ENCODE measurements at places on chromosomes 11 and 22.
A peak's percentile ranks its signal among the peaks of the same experiment; 100 is the strongest.

DNA sequence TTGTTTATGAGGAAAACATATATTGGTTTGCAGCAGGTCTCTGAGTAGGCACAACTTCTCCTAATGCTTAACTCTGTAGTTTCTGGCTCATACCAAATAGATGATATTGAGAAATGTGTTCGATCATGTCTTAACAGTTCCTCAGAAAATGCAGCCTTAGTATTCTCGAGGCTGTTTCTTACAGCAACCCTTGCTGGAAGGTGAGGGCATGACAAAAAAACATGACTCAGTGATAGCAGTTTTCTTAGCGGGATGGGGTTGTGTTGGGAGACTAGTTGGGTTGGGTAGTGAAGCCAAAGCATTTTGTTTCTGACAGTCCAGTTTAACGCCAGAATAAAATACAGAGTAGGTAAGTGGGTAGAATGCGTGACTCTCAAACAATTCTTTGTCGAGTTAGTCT lies 94.7 kb upstream of the PARVA start:
- no peak for DNase-seq

DNA sequence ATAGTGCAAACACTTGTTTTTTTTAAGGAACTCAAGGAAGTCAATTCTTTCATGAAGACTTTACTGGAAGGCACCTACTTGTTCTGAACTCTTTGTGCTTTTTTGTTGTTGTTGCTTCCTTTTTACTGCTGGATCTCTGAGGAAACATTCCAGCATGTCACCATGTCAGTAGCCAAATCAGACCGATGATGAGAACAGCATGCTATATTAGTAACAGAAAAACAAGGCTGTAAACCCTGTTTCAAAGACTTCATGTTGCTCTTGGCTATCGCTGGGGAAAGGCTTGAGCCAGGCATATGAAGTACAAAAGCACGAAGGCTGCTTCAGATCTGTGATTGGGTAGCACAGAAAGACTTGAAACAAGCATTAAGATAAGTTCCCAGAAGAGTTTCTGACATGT lies 125.6 kb upstream of the SLC5A12 start:
- DNase-seq, result no peak

- no peak for DNase-seq
Observed at GRCh38 chr11:42249401-42249800, 789.9 kb upstream of the LRRC4C start.

DNA sequence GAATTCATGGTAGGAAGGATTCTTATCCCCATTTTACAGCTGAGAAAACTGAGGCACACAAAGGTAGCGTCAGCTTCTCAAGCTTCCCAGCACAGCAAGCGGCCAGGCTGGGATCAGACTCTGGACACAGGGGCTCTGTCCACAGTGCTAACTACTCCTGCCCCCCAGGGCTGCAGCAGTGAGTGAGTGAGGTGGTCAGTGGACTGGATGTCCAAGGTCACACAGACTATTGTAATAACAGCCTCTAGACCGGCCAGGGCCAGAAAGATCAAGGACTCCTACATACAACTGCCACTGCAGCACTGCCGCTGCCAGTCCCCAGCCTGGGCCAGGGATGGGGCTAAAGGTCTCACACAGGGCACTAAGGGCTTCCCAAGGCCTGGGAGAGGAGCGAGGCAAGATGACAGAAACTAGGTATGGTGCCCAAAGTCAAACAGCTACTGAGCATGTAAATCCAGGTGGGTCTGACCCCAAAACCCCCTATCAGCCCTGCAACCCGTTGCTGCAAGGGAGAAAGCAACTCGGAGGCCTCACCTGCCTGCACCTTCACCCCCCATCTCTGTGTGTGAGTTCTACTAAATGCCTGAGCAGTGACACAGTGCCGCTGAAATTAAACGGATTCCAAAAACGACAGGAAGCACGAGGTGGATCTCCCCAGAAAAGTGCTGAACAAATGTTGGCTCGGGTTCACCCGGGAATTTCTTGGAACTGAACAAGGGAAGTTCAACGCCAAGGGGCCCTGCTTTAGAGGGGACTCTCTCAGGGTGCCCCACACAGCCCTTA lies 161.8 kb upstream of the GRK3 start:
- no peak for DNase-seq

DNA sequence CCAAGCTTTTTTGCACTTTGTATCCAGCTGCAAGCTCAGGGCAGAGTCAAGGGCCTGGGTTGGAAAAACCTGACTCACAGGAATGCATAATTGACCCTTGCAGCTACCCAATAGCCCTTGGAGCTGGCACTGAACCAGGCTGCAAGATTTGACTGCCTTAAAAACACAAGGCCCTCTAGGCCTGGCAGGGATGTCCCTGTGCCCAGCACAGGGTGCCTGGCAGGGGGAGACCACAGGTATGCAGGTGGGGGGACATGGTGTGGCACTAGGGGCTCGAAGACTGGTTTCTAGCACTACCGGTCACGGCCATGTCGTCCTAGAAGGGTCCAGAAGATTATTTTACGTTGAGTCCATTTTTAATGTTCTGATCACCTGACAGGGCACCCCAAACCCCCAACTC lies 30.2 kb downstream of the SBF1 start:
- no peak for DNase-seq

- DNase-seq, result no peak
Observed at GRCh38 chr11:112949781-112950575, 11.2 kb upstream of the NCAM1 start.

DNA sequence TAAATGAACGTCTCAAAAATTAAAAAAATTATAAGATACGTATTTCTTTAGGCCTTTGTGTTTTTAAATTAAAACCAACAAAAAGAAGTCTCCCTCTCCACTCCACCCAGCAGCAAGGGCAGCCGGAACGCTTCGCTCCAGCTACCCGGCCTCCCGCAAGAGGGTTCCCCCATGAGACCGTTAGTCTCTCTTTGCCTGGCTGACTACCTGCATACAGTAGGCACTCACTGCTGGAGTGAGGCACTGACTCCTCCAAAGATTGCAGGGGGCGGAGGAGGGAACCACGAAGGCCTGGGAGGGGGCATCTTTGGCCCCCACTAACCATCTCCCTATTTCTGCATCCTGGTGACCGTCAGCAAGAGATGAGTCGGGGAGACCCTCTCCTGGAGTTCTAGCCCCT lies 10.1 kb downstream of the CBX6 start:
- no peak for DNase-seq

DNA sequence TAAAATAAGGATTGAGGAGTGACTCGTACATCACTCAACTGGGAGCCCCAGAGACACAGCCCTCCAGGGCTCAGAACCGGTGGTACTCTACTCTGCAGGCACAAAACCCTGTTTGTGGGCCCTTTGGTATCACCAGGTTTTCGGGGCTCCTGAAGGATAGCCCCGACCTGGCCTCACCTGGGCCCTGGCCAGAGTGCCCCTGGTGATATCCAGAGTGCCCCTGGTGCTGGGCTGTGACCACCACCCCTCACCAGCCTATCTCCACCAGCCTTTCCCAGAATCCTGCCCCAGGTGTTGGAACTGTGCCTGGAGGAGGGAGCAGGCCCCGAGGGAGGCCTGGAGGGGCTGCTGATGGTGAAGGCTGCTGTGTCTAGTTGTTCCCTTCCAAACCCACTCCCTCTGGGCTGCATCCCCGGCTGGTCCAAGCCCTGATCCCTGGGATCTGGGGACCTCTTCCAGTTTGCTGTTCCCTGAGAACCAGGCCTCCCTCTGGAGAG lies 2.2 kb upstream of the GGT5 start:
- DNase-seq, result no peak

DNA sequence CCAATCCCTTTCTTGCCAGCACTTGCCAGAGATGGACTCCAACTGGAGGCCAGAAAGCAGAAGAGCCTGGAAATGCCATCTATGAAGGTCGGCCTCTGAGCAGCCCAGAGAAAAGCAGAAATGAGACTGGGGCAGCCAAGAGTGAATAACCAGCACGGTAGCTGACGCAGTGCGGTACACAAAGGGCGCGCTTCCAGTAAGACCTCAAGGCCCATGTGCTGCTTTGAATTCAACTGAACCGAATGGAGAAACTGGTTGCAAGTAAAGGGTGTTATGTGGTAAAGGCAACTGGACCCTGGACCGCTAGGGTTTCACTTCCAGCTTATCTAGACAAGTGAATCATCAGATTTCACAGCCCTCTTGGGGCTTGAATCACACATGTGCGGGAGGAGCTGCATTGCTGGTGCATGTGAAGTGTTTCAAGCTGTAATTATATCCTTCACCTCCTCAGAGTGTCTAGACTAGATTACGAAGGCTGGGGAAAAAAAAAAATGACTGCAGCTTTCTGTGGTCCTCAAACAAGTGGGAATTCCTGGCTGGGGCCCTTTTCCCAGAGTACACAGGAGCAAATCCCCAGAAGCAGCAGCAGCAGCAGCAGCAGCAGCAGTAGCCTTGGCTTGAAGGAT lies 128.9 kb downstream of the CCDC34 start:
- no peak for DNase-seq

DNA sequence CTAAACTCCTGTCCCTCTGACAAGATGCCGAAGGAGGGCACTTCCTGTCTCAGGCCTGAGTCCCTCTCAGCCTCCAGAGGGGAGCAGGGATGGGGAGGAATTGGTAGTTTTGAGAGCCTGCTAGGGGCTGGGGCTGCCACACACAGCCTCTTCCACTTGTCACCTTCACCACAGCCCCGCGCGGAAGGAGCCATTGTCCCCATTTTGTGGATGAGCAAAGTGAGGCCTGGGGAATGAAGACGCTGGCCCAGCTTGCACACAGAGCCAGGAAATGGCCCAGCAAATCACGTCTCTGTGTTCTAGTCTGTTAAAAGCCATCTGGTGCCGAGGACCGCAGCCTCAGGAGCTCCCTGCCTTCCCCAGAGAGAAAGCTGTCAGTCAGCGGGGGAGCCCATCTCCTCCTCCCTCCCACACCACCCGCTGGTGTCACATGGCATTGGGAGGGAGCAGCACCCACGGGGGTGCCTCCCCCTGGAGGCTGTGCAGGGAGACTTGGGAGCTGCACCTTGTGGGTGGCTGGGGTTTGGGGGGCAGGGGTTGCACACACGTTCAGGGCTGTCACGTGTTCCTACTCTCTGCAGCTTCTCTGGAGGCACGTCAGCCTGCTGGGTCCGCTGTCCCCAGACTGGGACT lies 34.6 kb downstream of the RASD2 start:
- DNase-seq, result no peak

DNA sequence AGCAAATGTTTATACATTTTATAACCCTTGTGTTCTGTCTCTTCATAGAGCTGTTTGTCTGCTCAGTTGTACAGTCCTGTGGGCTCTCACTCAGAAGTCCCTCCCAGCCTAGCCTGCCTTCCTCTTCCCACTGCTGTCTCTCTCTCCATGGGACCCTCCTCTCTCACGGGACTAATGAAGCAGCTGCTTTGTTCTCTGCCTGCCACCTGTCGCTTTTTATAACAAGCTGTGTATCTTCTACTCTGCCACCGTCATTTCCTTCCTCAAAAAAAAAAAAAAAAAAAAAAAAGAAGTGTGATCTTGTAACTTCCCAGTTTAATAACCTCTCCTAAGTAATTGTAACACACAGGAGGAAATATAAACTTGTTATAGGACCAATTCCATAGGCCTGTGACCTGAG lies 92.2 kb upstream of the ALKBH3 start:
- no peak for DNase-seq

DNA sequence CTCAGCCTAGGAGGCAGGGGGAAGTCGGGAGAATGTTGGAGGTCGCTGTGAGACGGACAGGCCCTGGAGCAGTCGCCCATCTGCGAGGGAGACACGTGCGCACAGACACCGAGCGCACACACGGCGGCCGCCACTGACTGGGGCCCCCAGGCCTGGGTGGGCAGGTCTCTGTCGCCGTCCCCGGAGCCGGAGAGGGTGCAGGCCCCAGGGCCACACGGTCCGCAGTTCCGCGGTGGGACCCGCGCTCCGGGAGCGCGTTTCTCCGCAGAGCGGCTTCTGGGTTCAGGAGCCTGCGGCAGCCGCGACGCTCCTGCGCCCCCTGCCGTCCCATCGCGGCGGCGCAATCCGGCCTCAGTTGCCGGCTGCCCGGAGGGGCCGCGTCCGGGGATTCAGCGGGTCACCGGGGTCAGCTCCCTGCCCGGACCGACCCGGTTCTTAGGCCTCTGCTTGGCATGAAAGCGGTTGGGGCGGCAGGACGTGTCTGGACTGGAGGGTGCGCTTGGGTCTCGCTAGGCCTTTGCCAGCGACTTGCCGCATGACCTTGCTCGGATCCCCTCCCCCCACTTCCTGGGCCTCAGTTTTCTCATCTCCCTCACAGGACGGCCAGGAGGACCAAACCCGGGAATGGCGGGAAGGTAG lies 31.2 kb downstream of the PDE2A start:
- DNase-seq, result peak; percentile 70

GRCh38 chr11:61776561-61777075 lies 15.8 kb downstream of the TMEM258 start:
- peak; percentile 78 for DNase-seq

DNA sequence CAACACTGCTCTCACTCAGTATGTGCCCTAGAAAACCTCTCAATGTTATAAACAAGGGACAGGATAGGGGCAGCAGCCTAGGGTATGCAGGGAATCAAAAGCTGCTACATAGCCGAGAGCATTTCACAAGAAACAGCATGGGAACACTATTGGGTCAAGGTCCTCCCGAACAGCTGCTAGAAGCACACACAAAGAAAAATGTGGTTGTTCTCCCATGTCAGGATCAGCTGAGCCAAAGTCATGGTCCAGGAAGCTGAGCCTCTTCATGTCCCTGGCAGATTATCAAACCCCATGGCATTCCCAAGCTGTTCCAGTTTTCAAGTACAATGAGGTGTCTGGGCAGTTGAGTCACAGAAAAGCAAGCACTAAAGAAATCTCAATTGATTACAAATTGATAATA lies 21.0 kb upstream of the GDPD4 start:
- DNase-seq, result no peak

DNA sequence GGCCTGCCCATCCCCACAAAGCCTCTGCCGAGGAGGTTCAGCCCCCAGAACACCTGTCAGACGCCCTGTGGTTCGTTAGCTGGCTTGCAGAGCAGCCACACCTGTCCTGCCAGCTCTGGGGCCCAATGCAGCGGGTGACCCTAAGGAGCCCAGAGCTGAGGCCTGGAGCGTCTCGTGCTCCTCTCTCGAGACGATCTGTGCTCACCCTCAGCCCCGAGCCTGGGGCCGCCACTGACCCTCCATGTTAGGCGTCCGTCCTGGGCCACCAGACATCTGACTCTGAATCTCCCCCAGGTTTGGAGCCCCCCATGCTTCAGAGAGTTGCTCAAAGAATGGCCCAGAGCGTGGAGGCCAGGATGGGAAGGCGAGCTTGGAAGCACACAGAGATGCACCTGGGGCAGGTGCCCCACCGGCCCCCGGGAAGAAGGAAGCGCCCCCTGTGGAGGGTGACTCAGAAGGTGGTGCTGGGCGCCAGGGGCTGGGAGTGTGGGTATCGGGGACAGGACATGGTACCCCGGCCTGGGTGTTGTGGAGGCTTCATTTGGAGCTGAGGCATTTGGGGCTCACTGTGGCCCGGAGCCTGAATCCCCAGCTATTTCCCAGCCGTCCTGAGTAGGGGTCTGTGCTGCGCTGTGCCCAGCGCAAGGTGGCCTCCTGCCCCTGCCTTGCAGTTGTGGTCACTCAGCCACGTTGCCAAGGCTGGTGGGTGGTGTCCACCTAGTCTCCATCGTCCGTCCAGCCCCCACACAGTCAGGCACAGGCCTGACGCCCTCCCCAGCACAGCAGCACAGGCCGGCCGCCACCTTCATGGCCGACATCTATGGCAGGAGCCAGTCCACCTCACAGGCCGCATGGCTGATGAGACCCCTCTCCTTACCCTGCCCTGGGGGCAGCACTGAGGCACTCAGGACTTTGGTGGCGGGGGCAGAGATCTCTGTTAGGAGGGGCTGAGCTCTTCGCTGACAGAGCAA lies 36.2 kb downstream of the SBF1 start:
- no peak for DNase-seq

GRCh38 chr11:85826116-85826855 lies 15.3 kb upstream of the SYTL2 start:
- peak; percentile 29 for DNase-seq
